ENCODE measurements at places on chromosomes 2 and 18. TPM values are rescaled to one million over a fixed set of nuclear protein-coding genes. Genes with fewer than 3 reads are reported as not detected.

The EFHD1 gene
- total RNA-seq: 19.9 TPM

The POTEI gene
- total RNA-seq: not detected

The UGT1A10 gene
- total RNA-seq: not detected

The PROC gene
- not detected for total RNA-seq

The TLK1 gene
- total RNA-seq: 30.2 TPM

The OBSL1 gene
- 174 TPM for total RNA-seq

The RNU2-63P gene
- not detected for total RNA-seq

The SLC14A1 gene
- total RNA-seq: 29.7 TPM

The IGFBP5 gene
- 150 TPM for total RNA-seq

The SULT1C2 gene
- 0.69 TPM for total RNA-seq

The HNMT gene
- total RNA-seq: 24.9 TPM

The RTTN gene
- total RNA-seq: 7.6 TPM

The RHOB gene
- 313 TPM for total RNA-seq

The MAB21L4 gene
- not detected for total RNA-seq

The IL1F10 gene
- total RNA-seq: not detected

The UNC80 gene
- 1.3 TPM for total RNA-seq

The EXOC6B gene
- total RNA-seq: 181 TPM

The SH3YL1 gene
- 8.6 TPM for total RNA-seq

The L3MBTL4 gene
- 1.9 TPM for total RNA-seq

The KCNE4 gene
- 0.57 TPM for total RNA-seq
